Stimulated activated CD4-positive, alpha-beta T cell treated with anti-CD3 and anti-CD28 coated beads, Interleukin-12 subunit alpha, Interleukin-12 subunit beta, amount 100 ng/mL, for 48 hours (primary cell): ENCODE measurements at places on chromosomes 16 and 17.

- DNase-seq: no peak
These were observed 304.3 kb upstream of the SALL1 start for GRCh38 chr16:51455398-51455797.

DNA sequence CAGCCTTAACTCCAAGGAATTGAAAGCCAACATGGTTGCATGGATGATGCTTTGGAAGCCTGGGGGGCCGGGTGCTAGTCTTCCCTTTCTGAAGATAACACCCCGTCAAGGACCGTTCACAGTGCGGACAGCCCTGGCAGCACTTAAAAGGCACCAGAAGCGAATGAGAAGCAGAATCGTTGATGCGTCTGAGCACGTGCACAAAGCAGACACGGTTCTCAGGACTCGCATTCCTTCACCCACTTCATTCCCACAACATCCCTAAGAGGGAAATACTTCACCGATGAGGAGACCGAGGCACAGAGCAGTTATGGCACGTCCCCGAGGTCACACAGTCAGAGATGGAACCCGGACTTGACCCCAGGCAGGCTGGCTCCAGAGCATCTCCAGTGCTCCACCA is 14.2 kb downstream of the TRPV1 start:
- no peak for DNase-seq

DNA sequence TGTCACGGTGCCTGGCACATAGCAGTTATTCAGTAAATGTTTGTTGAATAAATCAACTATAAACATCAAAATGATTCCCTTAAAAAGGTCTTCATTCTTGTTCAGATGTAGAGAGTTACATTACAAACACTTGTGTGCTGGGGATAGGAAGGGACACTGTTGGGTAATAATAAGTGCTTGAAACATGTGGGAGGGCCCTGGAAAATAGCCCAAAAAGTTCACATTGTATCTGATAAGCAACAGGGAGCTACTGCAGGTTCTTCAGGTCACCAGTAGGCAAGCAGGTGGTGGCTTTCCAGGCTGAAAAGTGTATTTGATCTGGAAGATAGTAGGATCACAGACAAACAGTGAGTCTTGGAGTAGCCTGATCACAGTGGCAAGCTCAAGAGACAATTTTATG is 19.0 kb upstream of the ZNF652 start:
- no peak for DNase-seq

DNA sequence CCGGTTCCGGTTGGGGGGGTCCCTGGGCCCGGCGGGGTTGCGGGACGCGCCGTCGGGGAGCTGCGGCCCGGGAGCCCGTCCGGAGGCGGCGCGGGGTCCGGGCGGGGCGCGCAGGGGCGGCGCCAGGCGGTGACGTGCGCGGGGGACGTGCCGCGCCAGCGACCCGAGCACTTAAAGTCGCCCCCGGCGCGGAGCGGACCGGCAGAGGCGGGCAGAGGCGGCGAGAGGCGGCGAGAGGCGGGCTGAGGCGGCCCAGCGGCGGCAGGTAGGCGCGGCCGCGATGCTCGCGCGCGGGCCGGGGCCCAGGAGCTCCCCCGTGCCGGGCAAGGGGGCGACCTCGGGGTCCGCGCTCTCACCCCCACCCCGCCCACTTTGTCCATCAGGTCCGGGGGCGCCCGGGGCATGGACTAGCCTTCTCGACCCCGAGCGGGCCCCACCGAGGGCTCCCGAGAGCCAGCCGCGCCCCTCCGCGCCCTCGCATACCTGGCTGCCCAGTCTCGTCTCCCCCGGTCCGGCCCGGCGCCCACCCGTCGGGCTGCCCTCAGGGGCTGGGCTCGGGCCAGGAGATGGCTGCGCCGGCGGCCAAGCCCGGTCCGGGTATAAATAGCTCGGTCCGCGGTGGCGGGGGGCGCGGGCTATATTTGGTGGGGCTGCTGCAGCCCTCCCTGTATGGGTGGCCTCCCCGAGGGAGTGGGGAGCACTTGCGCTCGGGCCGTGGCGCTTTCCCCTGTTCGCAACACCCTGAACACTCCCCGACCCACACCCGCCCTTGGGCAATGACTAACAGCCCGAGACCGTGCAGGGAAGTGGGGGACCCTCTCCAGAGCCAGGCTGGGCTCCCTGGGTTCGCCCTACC is at the start of gene SLC16A3:
Gene SLC16A3 (plus strand): TSS at position 201 of the 856 bp plus-strand sequence. CDS start 6,967 bp downstream, outside the sequence.
- no peak for DNase-seq

DNA sequence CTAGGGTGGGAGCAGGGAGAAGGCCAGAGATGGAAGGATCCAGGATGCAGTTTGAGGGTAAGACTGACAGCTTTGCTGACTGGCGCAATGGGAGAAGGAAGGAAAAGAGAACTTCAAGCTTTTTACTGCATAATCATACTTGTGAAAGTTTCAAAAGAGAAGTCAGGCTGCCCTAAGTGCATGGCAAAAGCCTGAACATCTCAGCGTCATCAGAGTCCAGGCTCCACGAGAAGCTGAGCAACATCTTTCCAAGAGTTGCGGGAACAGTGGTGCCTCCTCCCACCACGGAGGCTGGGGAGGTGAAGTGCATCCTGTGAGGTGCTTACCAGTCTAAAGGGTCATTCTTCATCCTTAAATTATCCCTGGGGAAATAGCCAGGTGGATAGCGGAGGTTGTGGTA is 26.9 kb upstream of the SLC38A8 start:
- no peak for DNase-seq

- no peak for DNase-seq
These were observed 103.8 kb upstream of the TOX3 start for GRCh38 chr16:52650789-52651188.

DNA sequence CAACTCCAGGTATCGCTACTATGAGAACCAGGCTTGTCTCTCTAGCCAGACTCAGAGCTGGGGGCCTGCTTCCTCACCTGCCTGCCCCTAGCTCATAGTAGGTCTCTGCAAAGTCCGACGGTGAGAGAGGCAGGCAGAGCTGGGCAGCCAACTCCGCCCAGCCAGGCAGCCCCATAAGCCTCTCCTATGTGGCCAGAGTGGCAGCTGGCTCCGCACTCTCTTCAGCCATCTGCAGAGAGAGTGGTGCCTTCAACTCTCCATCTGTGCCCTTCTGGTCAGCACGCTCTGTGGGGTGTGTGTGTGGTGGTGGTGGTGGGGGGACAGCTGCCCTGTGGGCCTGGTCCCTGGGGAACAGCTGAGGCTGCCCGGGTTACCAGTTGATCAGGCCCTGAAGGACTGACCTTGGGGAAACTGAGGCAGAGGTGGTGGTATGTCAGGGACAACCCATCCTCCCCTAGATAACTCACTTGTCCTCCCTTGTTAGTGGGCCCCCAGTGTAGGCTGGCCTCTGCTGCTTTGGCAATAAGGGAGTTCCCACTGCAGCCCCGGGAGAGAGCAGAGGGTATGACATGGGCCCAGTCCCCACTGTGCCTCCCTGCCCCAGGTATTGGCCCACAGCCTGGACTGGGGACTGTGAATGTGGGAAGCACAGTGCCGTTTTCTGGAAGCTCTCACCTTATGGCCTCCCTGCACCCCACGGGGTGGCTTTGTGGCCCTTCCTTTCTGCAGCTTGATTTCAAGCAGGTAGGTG is 1.8 kb upstream of the ADGRG1 start:
- no peak for DNase-seq

DNA sequence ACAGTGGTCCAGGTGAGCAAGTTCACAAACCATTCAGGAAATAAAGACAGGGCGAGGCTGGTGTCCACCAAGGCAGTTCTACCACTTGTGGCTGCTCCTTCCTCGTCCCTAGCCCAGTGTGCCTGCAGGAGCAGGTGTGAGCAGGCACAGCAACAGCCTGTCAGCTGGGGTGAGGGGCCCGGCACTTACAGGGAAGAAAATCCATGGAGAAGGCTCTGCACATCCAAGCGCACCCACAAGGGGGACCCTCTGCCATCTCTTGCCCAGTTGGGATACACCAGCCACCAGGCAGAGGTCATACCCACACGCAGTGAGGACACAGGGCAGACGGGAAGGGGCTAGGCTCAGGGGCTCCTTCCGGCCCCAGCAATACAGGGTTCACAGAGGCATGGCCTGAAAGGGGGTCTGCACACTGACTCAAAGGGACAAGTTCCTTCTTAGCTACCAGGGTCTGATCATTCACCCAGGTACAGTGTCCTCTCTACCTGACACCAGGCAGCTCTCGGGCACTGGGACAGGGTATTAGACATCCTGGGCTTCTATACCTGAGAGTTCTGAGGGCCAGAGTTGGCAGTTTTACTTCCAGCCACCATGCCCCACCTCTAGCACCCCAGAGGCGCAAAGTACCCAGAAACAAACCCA is 27.0 kb downstream of the CDIP1 start:
- DNase-seq: no peak

- peak; percentile 56 for DNase-seq
These were observed 18.4 kb downstream of the PDILT start for GRCh38 chr16:20385844-20386832.

DNA sequence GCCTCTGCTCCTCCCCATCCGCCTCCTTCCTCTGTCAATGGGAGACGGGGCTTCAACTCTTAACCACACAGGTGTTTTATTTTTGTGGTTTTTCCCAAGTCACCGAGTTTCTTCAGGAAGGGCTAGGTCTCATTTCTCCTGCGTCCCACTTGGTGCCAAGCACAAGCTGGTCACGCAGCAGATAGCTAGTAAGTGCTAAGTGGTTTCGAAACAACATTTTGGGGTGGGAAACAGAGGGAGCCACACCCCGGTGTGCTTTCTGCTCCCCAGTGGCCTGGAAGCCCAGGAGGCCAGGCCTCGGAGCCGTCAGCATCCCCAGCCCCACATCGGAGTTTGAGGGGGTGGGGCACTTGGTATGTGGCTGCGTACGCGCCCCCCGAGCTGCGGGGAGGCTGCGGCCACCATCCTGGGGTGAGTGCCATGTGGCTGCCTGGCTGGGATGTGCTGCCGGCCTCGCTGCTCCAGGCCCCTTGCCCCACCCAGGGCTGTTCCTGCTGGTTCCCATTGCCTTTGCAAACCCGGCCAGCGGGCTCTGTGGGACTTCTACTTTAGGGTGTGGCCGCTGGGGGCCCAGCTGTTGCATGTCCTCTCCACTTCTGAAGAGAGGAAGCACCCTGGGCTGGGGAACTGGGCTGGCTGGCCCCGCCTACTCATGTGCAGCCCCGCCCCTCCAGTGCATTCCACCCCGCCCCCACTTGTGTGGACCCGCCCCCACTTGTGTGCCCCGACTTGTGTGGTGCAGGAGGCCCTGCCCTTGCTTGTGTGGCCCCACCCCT is 55.6 kb downstream of the BAIAP2 start:
- DNase-seq: no peak

- no peak for DNase-seq
These were observed 9.0 kb downstream of the HLF start for GRCh38 chr17:55273579-55274354.

GRCh38 chr16:78365366-78365765 is 265.9 kb downstream of the WWOX start:
- DNase-seq: no peak

- DNase-seq: no peak
These were observed 281.4 kb downstream of the BCAS3 start for GRCh38 chr17:60959011-60959410.

GRCh38 chr16:17470908-17471718 is at the start of gene XYLT1:
Gene XYLT1, minus strand, starts transcription at chr16:17470960. Its CDS starts 164 bp downstream, at chr16:17470796.
- peak; percentile 37 for DNase-seq

DNA sequence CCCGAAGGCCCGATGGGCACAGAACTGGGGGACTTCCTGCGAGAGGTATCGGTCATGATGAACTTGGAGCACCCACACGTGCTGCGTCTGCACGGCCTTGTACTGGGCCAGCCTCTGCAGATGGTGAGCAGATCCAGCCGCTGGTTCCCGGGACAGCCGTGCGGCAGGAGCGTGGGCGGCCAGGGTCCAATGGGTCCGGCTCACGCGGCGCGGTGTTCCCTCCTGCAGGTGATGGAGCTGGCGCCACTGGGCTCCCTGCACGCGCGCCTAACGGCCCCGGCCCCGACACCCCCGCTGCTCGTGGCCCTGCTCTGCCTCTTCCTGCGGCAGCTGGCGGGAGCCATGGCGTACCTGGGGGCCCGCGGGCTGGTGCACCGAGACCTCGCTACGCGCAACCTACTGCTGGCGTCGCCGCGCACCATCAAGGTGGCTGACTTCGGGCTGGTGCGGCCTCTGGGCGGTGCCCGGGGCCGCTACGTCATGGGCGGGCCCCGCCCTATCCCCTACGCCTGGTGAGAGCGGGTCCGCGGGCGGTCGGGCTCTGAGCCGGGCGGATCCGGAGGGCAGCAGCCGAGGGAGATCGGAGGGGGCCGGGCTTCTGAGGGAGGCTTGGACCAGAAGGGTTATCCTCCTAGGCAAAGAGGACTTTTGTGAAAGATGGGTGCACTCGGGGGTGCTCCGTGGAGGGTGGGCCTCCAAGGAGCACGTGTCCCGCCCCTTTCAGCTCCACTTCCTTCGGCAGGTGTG is 3.0 kb downstream of the TNK1 start:
- DNase-seq: peak; percentile 43

- DNase-seq: no peak
These were observed 79.5 kb downstream of the TIMM22 start for GRCh38 chr17:1076299-1076981.

- no peak for DNase-seq
These were observed 2.7 kb downstream of the ESRP2 start for GRCh38 chr16:68233085-68233834.

DNA sequence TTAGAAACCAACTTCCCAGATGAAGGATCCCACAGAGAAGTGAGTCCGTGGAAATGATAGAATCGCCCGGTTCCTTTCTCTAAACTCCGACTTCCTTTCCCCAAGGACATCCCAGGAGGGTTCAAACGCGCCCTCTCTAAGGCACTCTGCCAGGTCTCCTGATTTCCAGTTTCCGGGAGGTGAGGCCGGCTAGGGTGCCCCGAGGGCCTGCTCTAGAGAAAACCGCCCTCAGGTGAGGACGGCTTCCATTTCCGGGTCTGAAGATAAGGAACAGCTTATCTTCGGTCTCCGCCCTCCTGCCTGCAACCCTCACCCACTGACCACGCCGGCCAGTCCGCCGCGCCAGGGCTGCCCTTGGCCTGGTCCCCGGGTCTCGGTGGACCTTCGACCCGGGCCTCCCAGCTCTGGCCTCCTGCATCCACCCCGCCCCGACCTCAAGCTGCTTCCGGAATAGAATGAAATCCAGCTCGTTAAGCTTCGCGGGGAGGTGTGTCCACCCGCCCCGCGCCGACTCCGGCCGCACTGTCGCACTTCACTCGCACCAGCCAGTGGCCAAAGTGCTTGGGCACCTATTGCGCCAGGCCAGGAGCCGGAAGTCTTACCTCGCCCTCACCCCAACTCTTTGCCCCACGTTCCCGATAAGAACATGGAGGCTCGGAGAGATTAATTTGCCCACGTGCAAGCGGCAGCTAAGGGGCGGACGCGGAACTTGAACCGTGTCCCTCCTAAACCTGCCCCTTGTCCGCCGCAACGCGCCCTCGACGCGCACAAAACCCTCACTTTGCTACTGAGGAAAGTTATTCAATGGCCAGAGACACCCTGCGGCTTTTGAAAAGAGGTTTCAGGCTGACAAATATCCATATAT is 836 bp upstream of the MMP15 start:
- DNase-seq: no peak

- no peak for DNase-seq
These were observed 8.8 kb downstream of the TAX1BP3 start for GRCh38 chr17:3659541-3660111.

- no peak for DNase-seq
These were observed 52.5 kb upstream of the MNT start for GRCh38 chr17:2453325-2453724.

DNA sequence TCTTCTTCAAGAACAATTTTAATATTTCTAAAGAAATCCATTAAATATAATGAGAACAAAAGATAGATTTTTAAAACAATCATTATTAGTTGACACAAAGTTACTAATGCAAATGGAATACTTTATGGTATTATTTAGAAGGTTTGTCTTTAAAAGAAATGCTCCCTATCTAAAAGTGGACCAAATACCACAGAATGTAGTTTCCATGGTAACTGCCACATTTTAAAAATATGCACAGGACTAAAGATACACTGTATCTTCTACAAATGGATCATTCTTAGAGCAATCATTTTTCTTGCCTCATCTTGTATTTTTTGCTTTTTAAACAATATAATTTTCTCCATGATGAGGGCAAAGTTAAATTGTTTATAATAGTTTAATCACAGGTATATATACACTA is 296.0 kb downstream of the CEP112 start:
- DNase-seq: no peak
